Nucleus accumbens (tissue), 56 donors: ENCODE measurements at places on chromosomes 13 and 19.

GRCh38 chr19:37654118-37654517, 1.1 kb downstream of the ZFP30 start:
- no peak for DNase-seq

DNA sequence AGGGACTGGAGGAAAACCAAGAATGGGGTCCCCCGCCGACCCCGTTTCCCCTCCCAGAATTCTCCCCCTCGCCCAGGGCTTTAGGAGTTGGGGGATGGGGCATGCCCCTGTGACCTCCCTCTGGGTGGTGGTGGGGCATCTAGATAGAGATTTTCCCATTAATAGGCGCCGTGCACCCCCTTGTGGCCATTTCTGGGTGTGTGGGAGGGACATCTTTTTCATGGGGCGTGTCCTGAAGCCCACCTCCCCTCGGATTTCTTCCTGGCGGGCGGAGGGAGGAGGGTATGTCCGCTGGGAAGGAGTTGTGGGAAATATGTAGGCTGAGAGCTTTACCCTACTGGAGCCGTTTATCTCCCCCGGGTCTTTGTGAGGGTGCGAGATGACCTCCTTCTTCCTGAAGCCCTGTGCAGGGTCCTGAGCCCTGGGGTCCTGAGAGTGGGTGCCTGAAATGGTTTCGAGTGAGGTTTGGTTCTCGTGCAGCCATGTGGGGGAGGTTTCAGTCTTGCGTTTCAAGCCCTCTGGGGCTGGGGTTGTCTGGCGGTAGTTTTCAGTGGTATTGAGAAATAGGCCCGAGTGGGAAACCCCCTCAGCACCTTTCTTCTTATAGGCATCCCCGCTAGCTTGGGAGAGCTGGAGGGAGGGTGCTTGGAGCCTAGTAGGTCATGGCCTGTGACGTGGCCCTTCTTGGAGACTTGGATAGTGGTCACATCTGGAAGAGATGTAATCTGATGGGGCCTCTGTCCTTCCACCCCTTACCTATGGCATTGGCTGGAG, 1.0 kb downstream of the PRMT1 start:
- peak; percentile 59 for DNase-seq

DNA sequence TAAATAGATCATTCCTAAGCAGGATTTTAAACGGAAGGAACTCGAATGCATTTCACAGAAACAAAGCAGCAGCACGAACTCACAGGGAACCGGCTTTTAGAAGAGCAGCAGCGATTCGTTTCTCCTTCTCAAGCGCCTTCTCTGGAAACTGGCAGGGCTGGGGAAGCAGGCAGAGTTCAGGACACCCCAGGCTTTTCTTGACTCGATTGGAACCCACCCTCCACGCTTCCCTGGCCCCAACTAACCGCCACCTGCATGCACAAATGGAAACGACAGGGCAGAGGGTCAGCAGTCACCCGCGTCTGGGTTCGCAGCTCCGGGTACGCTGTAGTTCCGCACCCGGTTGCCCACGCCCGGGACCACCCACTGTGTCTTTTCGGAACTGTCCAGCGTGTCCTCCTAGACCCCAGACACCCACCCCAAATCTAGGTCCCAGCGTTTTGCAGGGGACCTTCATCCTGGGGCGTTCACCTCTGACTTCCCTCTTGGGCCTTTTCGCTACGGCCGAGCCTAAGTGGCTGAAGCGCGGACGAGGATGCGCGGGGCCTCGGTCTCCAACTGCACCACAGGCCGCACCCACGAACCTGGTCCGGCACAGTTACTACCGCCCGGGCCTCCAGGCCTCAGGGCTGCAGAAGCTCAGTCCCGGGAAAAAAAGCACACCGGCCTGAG, 500 bp downstream of the ZFP30 start:
- DNase-seq: peak; percentile 60

- DNase-seq: no peak
Measured at GRCh38 chr19:19554074-19555023, 16.3 kb downstream of the CILP2 start.

- no peak for DNase-seq
Measured at GRCh38 chr13:25473864-25474263, 102.1 kb downstream of the ATP8A2 start.

- DNase-seq: no peak
Measured at GRCh38 chr13:47351798-47352197, 454.9 kb upstream of the HTR2A start.

- peak; percentile 51 for DNase-seq
Measured at GRCh38 chr19:12786141-12786870, 5.0 kb upstream of the JUNB start.
